ENCODE measurements at places on chromosomes 1 and 21.

DNA sequence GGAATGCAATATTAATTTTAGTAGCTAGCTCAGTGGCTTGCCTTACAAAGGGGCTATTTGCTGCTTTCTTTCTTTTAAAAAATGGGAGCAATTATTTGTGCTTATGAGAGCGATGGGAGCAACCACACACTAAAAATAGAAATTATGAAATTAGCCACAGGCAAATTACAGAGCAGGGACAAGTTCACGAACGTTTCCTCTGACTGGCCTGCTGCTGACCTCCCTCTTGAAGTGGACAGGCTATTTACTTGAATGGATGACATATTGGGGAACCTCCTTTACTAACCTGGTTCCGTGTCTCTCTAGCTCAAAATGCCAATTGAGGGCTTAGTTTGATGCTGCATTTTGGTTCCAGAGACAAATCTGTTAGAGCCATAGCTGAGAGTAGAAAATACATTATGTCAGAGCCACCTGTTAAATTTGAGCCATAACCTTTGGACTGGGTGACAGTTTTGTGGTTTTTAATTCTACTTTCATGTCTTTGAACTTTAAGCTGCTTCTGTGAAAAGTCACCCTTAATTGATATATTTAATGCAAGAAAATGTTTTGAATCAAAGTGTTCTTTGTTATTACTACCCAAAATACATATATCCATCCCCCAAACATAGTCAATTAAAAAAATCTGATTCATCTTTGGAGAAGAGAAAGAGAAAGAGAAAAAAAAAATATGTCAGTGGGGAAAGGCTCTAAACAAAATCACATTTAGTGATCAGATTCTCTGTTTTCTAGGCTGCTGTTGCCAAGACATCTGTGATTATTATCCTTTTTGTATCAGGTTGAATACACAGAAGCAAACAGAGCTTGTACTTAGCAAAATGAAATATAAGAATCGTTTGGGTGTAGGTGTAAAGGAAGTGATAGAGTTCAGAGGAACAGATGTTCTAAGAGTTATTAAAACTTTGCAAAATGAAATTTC is 351.9 kb downstream of the ADGRL2 start:
- no peak for DNase-seq

GRCh38 chr1:151972542-151973248 is 21.0 kb downstream of the S100A10 start:
- no peak for DNase-seq

- DNase-seq = no peak
These were observed 120.3 kb downstream of the ATG4C start for GRCh38 chr1:62903982-62904855.

- DNase-seq = no peak
These were observed 579.2 kb upstream of the ADGRL2 start for GRCh38 chr1:81221564-81221963.

DNA sequence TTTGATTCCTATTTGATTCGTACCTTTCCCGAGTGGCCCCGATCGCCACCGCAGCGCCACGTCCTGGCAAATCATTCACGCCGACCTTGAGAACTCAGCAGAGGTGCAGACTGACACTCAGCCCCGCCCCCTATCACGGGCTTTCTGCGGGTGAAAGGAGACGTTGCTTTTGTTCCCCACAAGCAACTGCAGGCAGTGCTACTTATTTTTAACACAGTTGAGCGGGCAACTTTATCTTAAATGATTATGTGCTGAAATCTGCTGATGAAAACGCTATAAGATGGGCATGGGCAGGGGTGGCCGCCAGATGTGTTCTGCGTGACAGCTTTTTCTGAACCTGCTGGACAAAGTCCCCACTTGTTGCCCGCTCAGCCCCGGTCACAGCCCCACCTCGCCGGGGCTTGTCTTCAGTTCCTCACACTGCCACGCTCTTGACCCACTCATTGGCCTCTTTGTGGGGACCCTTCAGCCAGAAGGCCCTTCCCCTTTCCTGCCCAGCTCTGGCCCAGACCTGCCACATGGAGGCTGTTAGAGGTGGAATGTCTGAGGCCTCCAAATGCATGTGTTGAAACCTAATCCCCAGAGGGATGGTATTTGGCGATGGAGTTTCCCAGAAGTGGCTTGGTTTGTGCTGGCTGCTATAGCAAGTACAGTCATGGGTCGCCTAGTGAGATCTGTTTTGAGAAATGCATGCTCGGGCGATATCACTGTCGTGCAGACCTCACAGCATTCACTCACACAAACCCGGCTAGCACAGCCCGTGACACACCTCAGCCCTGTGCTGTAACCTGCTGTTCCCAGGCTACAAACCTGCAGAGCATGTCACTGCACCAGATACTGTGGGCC is 15.7 kb upstream of the PDXK start:
- no peak for DNase-seq

DNA sequence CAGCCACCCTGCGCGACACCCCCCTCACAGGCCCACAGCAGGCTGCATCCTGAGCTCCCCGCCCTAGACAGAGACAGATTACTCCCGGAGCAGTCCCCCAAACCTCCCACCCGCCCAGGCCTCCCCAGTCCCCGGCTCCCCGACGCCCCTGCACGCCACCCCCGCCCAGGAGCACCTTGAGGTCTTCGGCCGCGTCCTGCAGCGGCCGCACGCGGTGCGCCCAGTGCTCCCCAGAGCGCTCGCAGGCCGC is 731 bp downstream of the TRIM11 start:
- no peak for DNase-seq

- DNase-seq = no peak
These were observed 19.6 kb downstream of the KCNAB2 start for GRCh38 chr1:6065093-6065858.

GRCh38 chr1:13754510-13755103 is 54.6 kb downstream of the PRDM2 start:
- no peak for DNase-seq

DNA sequence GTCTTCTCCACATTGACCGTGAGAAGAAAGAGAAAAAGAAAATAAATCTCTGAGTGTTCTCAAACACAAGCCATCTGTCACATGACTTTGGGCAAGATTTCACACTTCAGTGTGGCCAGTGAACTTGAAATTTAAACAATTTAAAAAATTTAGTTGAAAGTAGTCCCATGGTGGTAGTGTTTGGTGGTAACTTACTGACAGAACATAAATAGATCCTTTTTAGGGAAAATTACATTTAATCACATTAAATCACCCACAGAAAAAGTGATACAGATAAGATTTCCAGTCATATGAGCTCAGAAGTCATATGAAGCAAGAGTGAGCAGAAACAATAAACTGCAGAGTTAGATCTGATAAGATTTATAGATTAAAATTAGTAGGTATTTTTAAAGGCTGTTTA is 31.9 kb upstream of the SGIP1 start:
- DNase-seq = no peak

DNA sequence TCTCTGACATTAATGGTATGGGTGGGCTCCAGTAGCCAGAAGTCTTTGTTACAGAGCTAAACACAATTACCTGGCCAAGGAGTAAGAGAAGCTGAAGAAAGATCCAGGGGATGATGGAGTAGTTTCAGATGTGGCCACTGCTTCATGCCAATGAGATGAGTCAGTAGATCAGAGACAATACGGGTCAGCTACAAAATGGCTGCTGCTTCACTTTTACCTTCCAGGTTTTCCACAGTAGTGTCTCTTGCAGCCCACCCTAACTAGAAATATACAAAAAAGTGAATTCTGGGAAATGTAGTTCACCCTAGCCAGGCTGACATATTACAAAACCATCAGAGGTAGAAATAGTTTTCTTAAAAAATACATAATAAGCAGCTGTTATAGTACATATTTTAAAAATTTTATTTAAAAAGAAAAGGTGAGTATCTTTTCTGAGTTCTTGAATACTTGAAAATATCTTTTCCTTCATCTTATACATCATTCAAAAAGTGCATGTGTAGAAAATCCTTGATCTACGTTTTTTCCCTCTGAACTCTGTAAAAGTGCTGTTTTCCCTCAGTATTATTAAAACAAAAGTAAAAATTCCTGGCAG is 36.1 kb downstream of the LRIF1 start:
- DNase-seq = no peak

DNA sequence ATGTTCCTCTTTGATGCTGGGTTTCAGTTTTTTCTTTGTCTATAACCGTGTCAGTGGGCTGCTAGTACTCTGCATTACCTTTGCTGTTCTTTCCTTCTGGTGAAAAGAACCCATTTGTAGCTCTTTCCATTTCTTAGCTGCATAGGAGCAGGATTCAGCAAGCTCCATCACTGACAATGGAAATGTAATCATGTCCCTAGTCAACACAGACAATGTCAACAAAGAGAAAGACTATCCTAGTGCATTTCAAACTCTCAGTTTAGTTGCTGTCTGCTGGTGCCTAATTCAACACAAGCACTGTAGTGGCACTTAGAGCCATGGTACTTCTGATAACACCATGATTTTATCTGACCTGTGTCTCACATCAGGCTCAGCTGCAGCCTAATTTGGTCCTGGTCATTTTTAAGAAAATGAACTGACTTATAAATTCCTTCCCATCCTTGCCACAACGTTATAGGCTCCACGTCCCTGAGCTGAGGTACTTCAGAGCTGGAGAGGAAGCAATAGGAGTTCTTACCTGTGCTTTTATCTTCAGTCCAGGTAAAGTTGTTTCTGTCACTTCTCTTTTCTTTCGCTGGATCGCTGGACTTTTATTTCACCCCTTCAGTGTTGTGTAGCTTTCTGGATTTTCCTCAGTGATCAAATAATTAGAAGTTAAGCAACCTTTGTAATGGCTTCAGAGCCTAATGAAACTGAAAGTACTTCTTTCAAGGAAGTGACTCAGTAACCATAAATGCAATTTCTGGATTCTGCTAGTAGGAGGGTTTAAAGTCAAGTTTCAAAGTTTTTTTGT is at the start of gene GBP3:
Gene GBP3 (minus strand): TSS at position 700 of the 793 bp plus-strand sequence. CDS start 2,145 bp downstream, outside the sequence.
- DNase-seq = no peak

DNA sequence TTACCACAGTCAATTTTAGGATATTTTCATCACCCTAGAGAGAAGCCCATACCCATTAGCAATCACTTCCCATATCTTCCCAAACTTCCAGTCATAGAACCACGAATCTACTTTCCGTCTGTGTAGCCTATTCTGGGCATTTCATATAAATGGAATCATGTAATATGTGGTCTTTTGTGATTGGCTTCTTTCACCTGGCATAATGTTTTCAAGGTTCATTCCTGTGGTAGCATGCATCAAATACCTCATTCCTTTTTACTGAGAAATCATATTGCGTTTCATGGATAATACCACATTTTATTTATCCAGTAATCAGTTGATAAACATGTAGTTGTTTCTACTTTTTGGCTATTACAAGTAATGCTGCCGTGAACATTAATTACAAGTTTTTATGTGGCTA is 21.5 kb downstream of the DESI2 start:
- DNase-seq = no peak

- DNase-seq = peak; percentile 15
These were observed 29.9 kb upstream of the TMEM61 start for GRCh38 chr1:54950369-54951163.

DNA sequence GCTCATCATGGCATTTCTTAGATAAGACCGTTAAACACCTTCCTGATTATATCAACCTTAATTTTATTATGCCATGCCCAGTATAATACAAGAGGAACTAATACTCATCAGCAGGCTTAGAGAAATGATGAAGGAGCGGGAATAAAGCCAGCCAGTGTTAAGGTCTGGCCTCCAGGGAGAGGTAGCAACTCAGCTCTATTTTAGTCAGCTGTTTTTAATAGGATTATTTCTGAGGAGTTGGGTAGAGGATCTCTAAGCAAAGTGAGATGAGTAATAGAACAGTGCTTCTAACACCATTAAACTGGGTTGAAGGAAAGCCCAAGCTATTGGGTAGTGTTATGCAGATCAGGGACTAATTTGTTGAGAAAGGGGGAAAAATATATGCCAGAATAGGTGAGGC is 921.5 kb downstream of the TTLL7 start:
- DNase-seq = no peak

- DNase-seq = no peak
These were observed 137.0 kb downstream of the PLPP3 start for GRCh38 chr1:56442290-56442877.

DNA sequence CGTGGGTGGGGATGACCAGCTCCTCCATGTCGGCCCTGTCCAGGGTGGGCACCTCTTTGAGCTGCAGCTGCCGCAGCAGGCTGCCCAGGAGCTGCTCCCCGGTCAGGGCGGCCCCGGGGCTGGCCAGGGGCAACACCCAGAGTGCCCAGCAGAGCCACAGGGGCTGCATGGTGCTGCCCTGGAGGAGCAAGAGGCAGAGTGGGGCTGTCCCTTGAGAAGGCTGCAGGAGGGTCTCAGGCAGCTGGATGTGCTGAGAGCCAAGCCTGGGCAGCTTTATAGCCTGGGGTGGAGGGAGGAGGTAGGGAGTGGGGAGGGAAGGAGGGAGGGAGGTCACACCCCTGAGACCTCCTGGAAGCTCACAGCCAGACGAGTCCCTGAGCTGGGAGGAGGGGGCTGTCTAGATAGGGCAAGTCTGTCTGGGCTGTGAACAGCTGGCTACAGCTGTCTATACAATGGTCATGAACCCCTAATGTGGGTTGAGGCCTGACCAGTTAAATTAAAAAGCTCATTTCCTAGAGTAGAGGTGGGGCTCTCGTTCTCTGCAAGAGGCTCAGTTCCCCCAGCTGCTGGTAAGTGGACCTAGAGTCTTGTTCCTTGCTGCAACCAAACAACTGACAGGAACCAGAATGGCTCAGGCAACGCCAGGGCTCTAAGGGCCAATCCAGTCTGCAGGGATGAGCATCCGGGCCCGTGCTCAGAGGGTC is at the start of gene LEFTY1:
Gene LEFTY1 (minus strand): TSS at position 249 of the 704 bp plus-strand sequence. CDS start 80 bp downstream, at position 169.
- no peak for DNase-seq

- no peak for DNase-seq
These were observed 78.2 kb upstream of the CAPZB start for GRCh38 chr1:19563324-19564097.

GRCh38 chr1:227999056-227999930 is 7.5 kb upstream of the WNT3A start:
- peak; percentile 53 for DNase-seq

GRCh38 chr1:203001986-203002385 is 5.2 kb upstream of the TMEM183A start:
- DNase-seq = no peak

DNA sequence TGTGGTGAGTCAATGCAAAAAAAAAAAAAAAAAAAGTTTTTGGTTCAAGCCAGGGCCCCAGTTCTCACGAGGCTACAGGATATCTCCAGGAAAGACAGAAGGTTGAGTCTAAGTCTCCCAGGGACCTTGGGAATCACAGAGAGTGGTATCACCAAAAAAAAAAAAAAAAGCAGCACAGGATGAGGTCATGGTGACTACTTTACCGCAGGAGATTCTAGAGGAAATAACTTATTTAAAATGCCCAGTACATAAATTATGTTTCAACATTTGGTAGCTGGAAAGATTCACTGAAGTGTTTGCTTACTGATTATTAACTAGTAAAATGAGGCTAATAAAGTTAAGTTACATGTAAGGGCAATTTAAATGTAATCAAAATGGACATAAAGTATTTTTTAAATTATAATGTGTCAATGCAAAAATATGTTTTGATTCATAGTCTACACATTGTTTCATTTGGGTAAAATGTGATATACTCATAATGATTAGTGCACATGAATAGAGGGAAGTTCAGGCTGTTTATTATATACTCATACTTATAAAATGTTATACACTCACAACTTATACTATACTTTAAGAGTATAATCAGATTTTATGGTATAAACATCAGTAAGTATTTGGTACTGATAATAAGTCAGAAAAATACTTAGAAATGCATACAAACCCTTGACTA is 84.1 kb downstream of the PLPPR5 start:
- no peak for DNase-seq
